Central memory CD8-positive, alpha-beta T cell (primary cell): ENCODE measurements at places on chromosomes 5 and 9.

DNA sequence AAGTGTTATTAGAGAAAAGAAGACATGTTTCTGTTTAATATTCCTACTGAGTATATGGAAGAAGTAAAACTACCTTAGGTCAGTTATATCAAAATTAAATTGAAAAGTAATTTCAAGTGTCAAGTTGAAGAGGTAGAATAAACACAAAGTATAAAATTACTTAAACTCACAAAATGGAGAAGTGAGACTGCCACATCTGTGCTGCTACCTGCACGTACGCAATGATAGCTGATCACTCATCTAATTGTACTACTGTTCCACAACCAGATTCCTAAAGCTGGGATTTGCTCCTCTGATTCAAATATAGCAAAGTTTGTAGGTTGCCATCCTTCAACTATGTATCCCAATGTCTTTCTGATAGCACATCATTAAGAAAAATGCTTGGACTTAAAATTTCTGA, 24.8 kb downstream of the EQTN start:
- no peaks in the 10 kb centered on the region for H3K27me3 ChIP-seq
- no peak overlapping the region for H3K4me3 ChIP-seq

GRCh38 chr5:120252839-120253238, 211.3 kb upstream of the PRR16 start:
- DNase-seq, result no peak
- no peaks in the 10 kb centered on the region for H3K36me3 ChIP-seq
- no peak overlapping the region for H3K27ac ChIP-seq
- no peaks in the 10 kb centered on the region for H3K27me3 ChIP-seq

DNA sequence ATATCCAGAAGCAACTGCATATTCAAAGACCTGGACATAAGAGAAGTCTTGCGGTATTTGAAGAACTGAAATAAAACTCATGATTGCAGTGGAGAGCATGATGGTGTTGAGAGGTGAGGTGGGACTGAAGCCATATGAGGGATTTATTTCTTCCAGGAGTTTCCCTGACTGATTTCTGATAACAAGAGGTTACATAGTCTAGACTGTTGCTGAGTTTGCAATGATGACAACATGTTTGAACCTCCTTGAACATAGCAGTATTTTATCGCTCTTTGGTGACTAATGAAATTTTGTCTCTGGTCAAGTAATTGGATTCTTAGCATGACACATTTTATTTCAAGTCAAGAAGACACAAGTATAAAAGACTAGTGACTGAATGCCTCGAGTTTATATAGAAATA, 61.8 kb downstream of the ACTBL2 start:
- H3K36me3 ChIP-seq, result no peaks in the 10 kb centered on the region
- no peak for DNase-seq
- no peak overlapping the region for H3K4me3 ChIP-seq
- H3K4me1 ChIP-seq, result no peaks in the 10 kb centered on the region
- H3K27me3 ChIP-seq, result peaks cover 12% of the 10 kb centered on the region
- H3K27ac ChIP-seq, result no peak overlapping the region

GRCh38 chr5:112906637-112907036, 15.4 kb downstream of the REEP5 start:
- H3K27me3 ChIP-seq, result no peaks in the 10 kb centered on the region
- no peak for DNase-seq
- peaks cover 38% of the 10 kb centered on the region for H3K36me3 ChIP-seq
- no peak overlapping the region for H3K27ac ChIP-seq
- H3K4me1 ChIP-seq, result peaks cover 48% of the 10 kb centered on the region

GRCh38 chr5:109961751-109962150, 272.0 kb downstream of the MAN2A1 start:
- no peaks in the 10 kb centered on the region for H3K36me3 ChIP-seq
- no peaks in the 10 kb centered on the region for H3K27me3 ChIP-seq

DNA sequence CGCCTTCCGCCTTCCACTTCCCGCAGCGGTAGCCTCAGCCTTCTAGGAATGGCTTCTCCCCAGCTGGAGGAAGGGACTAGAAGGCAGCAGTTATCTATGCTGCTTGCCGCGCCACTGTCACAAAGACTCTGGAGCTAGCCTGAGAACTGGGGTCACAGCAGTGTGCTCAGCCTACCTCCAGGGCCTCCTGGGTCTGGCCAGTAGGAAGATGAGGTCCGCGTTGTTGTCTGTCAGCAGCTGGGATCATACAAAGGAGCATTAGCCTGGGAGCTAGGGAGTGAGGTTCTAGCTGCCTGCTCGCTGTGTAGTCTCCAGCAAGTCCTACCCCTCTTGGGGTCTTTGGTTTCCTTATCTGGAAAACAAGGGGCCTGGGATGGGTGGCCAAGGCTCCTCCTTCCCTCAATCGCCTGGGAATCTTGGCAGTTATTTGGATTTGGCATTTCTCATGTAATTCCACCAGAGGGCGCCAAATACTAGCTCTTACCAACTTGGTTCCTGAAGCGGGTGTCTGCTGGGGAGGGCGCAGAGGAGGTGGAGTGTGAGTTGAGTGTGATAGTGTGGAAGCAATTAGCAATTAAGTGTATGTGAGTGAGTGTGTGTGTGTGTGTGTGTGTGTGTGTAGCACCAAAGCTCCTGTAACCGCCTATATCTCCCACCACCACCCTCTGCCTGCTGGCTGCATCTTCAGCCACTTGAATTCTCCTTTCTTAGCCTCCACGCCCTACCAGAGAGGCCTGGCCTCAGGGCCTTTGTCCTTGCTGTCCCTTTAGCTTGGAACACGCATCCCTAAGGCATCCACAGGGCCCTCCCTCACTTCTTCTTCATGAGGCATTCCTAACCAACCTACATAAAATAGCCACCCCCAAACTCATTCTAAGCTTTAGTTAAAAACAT, 97.1 kb downstream of the ENTREP1 start:
- H3K36me3 ChIP-seq, result no peaks in the 10 kb centered on the region
- no peaks in the 10 kb centered on the region for H3K4me1 ChIP-seq
- H3K4me3 ChIP-seq, result no peak overlapping the region
- H3K27ac ChIP-seq, result no peak overlapping the region
- peaks cover 44% of the 10 kb centered on the region for H3K27me3 ChIP-seq

DNA sequence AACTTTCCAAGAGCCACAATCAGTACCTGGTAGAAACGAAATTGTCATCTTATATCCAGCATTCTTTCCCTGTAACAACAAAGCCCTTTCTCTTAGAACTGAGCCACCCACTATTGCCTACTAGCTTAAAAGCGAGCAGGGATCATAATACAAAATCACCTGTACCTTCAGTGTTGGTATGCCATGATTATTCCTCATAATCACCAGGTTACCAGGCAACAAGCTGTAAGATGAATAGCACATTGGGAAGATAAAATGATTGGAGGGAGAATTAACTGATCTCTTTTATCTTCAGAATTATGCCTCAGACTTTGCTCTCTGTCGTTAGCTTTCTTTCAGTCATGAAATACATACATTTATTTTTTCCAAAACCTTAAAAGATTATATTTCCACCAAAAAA, 345.6 kb downstream of the PRELID2 start:
- no peak for DNase-seq
- H3K27ac ChIP-seq, result no peak overlapping the region
- H3K4me1 ChIP-seq, result no peaks in the 10 kb centered on the region
- no peaks in the 10 kb centered on the region for H3K27me3 ChIP-seq

DNA sequence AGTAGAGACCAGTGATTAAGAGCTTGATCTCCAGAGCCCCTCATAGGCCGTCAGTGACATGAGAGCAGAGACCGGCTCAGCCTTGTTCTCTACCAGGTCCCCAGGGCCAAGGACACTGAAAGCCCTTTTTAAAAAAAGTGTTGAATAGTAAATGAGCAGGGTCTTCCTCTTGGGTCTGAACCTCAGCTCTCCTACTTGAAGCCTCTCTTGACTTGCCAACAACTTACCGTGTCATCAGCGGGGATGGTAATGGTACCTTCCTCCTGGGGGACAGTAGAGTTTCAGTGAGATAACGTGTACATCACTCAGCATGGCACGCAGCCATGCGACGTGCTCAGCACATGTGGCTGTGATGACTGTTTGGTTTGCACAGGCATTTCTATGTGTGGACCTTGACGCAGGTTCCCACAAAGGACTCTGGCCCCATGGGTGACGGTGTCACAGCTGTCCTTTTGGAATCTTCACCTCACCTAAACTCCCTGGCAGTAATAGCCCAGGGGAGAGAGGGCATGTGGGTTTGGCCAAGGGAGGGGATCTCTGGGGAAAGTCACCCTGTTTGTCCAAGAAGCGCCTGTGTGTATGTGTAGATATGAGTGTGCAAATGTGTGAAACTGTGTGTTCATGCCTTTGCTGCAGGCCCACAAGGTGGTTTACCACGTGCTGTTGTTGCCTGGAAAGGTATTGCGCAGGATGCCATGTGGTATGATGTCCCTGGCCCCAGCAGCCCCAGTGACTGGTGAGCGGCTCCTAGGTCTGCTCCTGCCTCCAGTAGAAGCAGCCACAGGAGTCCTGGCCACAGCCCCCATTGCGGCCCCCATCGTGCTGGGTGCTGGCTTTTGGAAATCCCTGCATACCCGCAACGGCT, 18.7 kb downstream of the ERGIC1 start:
- no peaks in the 10 kb centered on the region for H3K27me3 ChIP-seq
- DNase-seq, result no peak
- H3K4me3 ChIP-seq, result no peak overlapping the region
- H3K4me1 ChIP-seq, result peaks cover 74% of the 10 kb centered on the region
- peak overlapping the region; percentile 89 for H3K27ac ChIP-seq
- peaks cover 7% of the 10 kb centered on the region for H3K36me3 ChIP-seq

DNA sequence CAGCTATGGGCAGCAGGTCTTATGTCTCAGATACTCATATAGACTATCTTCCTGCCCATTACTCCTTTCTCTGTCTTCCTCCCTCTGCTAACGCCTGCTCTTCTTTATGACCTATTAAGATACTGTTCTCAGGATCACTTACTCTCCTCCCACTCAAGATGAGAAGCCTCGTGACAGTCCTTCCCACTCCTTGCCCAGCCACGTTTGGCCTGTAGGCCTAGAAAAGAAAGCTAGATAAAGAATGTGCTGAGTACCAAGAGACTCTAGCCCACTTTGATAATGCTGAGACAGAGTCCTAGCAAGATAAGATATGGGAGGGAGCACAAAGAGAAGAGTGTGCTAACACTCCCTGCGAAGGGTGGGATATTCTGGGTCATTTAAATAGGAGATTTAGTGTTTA, 6.8 kb upstream of the DENND4C start:
- H3K27ac ChIP-seq, result no peak overlapping the region
- DNase-seq, result no peak
- no peaks in the 10 kb centered on the region for H3K4me1 ChIP-seq
- H3K4me3 ChIP-seq, result no peak overlapping the region
- no peaks in the 10 kb centered on the region for H3K27me3 ChIP-seq

- H3K27ac ChIP-seq, result no peak overlapping the region
- no peaks in the 10 kb centered on the region for H3K36me3 ChIP-seq
- no peaks in the 10 kb centered on the region for H3K4me1 ChIP-seq
- H3K4me3 ChIP-seq, result no peak overlapping the region
Measured at GRCh38 chr5:115939059-115939458, 23.2 kb upstream of the LVRN start.

DNA sequence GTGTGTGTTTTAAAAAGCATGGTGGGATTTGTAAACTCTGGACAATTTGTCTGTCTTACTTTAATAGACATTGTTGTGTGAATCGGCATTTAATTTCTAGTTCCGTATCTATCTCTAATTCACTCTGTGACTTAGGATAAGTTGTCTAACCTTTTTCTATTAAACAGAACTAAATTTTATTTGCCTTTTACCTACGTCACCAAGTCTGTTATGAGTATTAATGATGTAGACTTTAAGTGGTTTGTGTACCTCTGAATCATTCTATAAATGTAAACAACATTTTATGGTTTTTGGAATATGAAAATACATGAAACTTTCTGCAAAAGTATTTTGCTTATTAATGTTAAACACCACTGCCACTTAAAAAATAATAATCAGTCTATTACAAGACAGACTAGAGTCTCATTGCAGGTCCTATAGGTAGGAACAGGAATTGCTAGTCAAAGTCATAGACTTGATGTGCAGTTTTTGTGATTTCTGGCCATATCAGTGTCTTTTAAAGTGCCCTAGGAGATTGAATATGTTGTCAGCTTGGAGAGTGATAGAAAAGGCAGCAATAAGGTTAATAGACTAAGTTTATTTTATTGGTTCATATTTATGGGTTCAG, 5.6 kb downstream of the RBM27 start:
- no peak overlapping the region for H3K27ac ChIP-seq
- peaks cover 4% of the 10 kb centered on the region for H3K36me3 ChIP-seq
- H3K27me3 ChIP-seq, result no peaks in the 10 kb centered on the region
- DNase-seq, result no peak
- peaks cover 29% of the 10 kb centered on the region for H3K4me1 ChIP-seq

DNA sequence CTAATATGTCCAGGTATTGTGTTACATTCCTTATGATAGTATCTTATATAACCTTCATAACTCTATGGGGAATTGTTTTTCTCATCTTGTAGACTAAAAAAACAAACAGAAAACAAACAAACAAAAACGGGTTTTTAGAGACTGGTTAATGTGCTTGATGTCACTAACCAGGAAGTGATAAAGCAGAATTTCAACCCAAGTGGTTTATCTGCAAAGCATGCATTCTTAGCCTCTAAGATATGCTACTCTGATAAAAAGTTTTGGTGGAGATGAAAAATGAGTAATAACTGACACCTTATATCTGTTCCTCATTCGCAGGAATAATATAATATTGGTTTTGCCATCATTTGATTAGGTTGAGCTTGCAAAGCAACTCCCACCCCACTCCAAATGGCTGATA, 53.4 kb downstream of the PUM3 start:
- no peak for DNase-seq
- H3K36me3 ChIP-seq, result peaks cover 4% of the 10 kb centered on the region
- no peaks in the 10 kb centered on the region for H3K4me1 ChIP-seq
- no peak overlapping the region for H3K4me3 ChIP-seq

DNA sequence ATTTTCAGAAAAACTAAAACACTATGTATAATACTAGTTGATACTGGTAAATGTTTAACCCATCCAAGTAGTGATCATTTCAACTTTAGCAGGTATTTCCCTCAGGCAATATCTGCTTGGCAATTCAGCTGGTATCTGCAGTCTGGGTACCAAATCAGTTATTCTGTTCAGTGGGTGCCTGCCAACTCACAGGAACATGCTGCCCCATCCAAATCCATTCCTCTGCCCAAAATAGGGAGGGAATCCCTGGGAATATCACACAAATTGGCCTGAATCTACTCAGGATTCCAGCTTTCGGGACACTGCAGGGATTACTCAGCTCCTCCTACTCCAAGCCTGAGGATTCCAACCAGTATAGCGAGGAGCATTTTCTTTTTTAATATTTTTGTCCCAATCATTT, 61.7 kb upstream of the PDE4D start:
- no peaks in the 10 kb centered on the region for H3K36me3 ChIP-seq
- H3K4me3 ChIP-seq, result no peak overlapping the region
- no peaks in the 10 kb centered on the region for H3K4me1 ChIP-seq

- DNase-seq, result no peak
- no peaks in the 10 kb centered on the region for H3K27me3 ChIP-seq
- peaks cover 8% of the 10 kb centered on the region for H3K36me3 ChIP-seq
- H3K27ac ChIP-seq, result no peak overlapping the region
- H3K4me3 ChIP-seq, result no peak overlapping the region
Measured at GRCh38 chr5:34012791-34013190, 4.9 kb upstream of the AMACR start.

DNA sequence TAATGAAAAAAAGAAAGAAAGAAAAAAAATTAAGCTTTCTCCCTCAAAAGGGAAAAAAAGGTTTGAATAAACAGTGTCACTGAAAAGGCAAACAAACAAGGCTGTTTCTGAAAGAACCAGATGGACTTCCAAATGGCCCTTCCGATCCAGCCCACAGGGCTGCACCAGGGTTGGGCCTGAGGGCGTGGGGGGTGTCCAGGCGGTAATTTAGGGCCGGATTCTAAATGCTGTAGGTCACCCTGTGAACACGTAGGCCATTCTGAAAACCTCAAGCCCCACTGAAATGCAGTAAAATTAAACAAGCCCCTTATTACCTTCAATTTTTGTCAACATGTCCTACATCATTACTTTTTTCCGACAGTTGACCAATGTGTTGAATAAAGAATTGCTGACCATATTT, 132.1 kb downstream of the HSD17B3 start:
- no peak overlapping the region for H3K27ac ChIP-seq
- H3K36me3 ChIP-seq, result no peaks in the 10 kb centered on the region
- no peak for DNase-seq
- H3K4me3 ChIP-seq, result no peak overlapping the region
- H3K4me1 ChIP-seq, result no peaks in the 10 kb centered on the region
